ENCODE measurements at places on chromosomes 4 and X.

GRCh38 chrX:7158468-7158990 is 10.6 kb upstream of the PUDP start:
- DNase-seq: no peak

DNA sequence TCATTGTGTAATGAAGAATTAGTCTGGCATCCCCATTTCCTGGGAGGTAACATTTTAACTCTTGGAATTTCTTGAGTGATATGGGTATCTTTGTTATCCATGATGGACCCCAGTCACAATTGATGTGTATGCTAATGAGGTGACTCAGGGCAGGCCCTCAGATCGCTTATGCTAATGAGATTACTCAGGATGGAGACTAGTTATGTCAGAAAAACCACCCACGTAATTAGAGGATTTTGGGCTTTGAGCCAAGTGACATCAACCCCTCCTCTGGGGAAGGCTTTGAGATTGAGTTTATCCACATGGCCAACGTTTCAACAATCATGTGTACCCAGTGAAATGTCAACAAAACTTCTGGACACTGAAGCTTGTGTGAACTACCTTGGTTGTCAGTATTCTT is 772.7 kb downstream of the STPG2 start:
- DNase-seq: no peak

DNA sequence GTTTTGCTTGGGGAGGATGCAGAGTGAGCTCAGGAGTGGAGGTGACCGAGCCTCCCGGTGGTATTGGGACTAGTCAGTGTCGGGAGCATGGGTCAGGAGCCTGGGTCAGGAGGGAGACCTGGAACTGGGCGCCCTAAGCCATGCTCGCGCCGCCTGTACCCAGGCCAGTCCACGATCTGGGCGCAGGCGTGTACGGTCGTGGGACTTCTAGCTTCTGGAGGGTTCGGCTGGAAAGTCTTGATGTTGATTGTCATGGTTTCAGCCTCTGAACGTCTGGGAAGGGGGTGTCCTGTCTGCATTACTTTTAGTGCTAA is 244 bp downstream of the EIF2S3 start:
- DNase-seq: no peak

GRCh38 chr4:24330573-24330972 is 253.8 kb downstream of the DHX15 start:
- DNase-seq: no peak

- no peak for DNase-seq
Measured at GRCh38 chr4:96093563-96093962, 253.7 kb downstream of the PDHA2 start.
